Non-pigmented ciliary epithelial cell (primary cell): ENCODE measurements at places on chromosomes 2 and 18.

GRCh38 chr2:218853766-218854165, 5.8 kb upstream of the WNT6 start:
- no peak for DNase-seq

GRCh38 chr2:239516954-239517305, 116.1 kb upstream of the HDAC4 start:
- no peak for DNase-seq

- no peak for DNase-seq
Measured at GRCh38 chr2:195027947-195028346, 629.1 kb upstream of the SLC39A10 start.

DNA sequence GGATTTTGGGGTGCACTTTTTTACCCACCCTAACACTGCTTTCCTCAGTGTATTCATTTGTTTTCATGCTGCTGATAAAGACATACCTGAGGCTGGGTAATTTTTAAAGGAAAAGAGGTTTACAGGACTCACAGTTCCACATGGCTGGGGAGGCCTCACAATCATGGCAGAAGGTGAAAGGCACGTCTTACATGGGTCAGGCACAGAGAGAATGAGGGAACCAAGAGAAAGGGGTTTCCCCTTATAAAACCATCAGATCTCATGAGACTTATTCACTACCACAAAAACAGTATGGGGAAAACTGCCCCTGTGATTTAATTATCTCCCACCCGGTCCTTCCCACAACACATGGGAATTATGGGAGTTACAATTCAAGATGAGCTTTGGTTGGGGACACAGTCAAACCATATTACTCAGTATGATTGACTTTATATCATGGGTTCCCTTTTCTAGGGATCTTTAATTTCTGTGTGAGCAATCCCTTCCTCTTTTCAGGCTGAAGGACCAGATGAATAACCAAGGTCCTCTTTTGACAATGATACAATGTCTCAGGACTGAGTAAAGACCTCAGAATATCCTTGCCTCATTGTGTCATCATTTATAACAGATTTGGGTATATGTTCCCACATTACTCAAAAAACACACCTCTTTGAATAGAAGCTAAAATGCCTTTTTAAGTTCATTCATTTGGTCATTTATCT, 100.1 kb upstream of the TRIB2 start:
- no peak for DNase-seq

DNA sequence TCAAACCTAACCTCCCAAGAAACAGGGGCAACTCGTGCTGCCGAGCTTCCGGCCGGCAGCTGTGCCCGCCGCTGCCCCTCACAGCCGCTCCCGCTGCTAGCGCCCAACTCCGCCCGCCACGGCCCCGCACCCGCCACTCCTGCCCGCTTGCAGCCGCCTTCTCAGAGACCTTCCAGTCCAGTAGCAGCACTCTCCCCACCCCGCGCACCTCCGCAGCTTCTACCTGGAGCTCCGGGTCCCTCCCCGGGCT, 722 bp upstream of the C2orf15 start:
- DNase-seq: no peak

GRCh38 chr2:104863468-104864279, 9.8 kb downstream of the POU3F3 start:
- no peak for DNase-seq

GRCh38 chr18:9708057-9708433, at the start of gene RAB31:
TSS of gene RAB31 (plus strand) at chr18:9708301. CDS start at chr18:9708406, 105 bp downstream.
- no peak for DNase-seq

GRCh38 chr2:57965219-57965618, 81.4 kb upstream of the VRK2 start:
- DNase-seq: no peak

- no peak for DNase-seq
Measured at GRCh38 chr2:205683502-205684367, 1.4 kb downstream of the NRP2 start.

DNA sequence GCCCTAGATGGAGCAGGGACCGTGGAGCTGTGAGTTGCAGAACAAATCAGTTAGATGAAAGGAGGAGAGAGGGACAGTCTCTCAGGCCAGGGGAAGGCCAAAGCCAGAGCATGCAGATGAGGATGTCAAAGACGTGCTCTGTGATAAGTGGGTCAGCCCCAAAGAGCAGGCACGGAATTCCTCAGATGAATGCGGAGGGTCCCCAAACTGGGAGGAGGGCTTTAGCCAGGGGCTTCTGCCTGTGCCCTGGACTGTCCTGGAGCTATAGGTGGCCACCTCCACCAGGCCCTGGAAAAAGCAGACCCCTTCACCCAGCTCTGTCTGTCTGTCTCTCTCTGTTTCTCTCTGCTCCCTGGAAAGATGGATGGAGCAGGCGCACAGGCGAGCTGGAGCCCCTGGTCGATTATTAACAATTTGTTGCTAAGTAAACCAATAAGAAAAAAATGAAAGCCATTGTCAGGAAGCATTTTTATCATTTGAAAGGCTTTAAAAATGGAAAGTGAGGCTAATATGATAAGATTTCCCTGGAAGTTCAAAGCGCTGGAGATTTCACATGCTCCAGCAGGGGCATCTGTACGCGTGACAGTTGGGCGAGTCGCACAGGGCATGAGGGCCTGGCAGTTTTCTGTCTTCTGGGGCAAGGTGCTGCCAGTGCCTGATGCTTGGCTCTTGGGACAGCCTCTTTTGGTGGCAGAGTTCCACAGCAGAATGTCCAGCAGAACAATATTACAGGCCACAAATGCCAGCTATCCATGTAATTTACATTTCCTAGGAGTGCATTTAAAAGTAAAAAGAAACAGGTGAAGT, 241.0 kb downstream of the GLI2 start:
- DNase-seq: no peak
